Mesenteric fat pad (tissue), 1 donor: ENCODE measurements at places on chromosomes 6 and 20.

GRCh38 chr6:86937219-86938079 lies at the start of gene HTR1E:
HTR1E (plus strand) TSS chr6:86937528; CDS start chr6:87015335, 77,807 bp downstream.
- no peak for DNase-seq

GRCh38 chr6:150478656-150479545 lies 110.1 kb downstream of the IYD start:
- no peak for DNase-seq

DNA sequence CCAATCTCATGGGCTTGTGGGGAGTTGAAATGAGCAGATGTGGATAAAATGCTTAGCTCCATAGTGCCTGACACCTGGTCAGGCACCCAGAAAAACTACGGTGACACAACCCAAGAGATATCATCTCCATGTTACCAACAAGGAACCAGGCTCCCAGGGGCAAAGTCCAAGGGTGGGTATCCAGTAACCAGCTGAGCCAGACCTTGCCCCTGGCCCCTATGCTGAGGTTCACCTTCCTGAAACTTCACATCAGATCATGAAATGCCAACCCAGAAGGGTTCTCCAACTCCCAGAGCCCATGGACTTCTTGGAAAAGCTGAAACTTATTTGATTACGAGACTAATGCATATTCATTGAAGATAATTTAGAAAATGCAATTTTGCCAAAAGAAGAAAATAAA lies 141.8 kb upstream of the KCNG1 start:
- DNase-seq = no peak

GRCh38 chr20:11117808-11118528 lies 444.2 kb upstream of the JAG1 start:
- DNase-seq = no peak

- DNase-seq = no peak
Observed at GRCh38 chr6:154197196-154197860, 158.3 kb downstream of the OPRM1 start.

- no peak for DNase-seq
Observed at GRCh38 chr6:92122746-92123145, 1296.6 kb downstream of the EPHA7 start.

DNA sequence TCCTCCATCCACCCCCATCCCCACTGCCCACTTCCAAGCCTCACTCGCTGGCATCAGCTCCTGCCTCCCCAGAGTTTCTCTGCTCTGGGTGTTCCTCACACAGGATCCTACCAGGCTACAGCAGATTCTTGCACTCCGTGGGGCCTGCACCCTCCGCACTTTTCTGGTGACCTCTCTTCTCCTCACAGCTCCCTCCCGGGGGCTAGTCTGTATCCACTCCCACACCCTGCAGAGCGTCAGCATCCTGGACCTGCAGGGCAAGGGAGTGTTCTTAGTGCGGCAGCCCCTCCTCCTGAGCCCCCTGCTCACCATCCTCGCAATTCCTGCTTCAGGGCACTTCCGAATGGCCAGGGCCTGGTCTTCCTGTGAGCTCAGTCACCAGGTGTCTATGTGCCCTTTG lies 224.2 kb downstream of the DLL1 start:
- no peak for DNase-seq

- no peak for DNase-seq
Observed at GRCh38 chr20:21214431-21214830, 88.5 kb downstream of the KIZ start.

GRCh38 chr20:43963233-43963632 lies 48.6 kb downstream of the TOX2 start:
- peak; percentile 49 for DNase-seq

DNA sequence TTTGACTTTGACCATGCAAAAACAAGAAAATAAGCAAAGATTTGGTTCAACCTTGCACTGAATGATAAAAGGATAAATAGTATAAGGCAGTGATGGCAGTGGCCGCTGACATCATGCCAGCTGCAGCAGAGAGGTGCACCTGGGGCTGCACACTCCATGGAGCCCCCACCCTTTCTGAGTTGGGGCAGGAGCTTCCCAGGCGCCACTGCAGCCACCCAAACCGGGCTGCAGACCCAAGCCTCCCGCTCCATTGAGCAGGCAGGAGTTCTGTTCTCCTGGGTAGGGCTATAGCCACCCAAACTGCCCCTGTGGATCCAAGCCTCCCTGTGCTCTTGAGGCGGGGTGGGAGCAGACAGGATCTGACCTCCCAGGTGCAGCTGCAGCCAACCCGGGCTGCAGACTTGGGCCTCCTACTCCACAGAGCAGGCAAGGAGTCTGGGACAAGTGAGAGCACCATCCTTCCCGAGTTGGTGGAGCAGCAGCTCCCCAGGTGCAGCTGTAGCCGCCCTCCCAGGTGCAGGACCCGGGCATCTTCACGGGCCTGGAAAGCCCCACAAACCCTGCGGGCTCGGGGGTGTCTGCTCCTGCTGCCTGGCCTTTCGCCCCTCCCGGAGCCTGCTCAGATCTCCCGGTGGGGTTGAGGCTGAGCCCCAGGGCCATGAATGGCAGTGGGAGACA lies 537.9 kb downstream of the TENT5A start:
- no peak for DNase-seq

GRCh38 chr6:5012519-5012918 lies 8.7 kb upstream of the RPP40 start:
- DNase-seq = no peak

DNA sequence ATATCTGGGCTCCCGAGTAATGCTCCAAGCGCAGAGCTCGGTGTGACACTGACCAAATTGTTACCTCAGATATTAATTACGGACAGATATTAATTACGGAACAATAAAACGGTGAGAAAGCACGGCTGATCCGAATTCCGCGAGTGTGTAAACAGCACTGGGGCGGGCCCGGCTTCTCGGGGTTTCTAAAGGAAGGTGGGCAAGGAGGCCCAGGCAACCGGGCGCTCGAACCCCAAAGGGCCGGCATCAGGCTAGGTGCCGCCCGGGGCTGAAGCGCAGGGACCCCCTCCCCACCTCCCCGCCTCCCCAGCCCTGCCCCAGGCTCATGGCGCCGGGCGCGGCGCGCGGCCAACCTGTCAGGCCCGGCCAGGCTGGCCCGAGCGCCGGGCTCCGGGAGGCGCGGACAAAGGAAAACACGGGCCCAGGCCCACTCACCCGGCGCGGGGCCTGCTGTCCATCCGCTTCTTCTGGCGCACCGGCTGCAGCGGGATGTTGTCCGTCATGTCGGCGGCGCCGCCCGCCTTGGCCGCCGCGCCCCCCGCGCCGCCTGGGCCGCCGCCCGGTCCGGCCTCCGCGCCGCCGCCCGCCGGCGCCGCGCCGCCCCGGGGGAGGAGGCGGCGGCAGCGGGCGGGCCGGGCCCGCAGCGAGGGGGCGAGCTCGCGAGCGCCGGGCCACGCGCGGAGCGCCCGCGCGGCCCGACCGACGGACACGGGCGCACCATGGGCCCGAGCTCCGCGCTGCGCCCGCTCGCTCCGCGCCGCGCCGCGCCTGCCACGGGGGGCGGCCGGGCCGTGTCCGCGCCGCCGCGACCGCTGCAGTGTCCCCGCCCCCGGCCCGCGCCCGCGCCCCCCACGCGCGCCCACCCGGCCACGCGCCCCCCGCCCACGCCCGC lies at the start of gene ATP9A:
TSS of gene ATP9A (minus strand) at position 524 of the 892 bp plus-strand sequence. CDS start at position 503, 21 bp downstream.
- DNase-seq = no peak

- DNase-seq = no peak
Observed at GRCh38 chr6:168956141-168956838, 297.4 kb downstream of the THBS2 start.

DNA sequence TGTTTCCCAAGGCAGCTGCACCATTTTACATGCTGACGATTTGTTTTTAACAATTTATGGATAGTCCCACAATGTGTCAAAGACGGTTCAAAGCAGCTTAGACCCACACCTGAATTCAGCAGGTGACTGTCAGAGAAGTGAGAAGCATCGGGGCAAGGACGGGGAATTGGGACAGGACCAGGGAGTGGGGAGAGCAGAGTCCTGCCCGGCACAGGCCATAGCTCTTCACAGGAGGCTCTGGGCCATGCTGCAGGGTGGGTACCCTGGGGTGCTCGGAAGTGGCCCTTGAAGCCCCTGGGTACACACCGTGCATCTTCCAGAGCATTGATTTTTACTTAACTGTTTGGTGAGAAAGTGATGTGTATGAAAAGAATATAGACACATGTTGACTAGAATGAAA lies 33.2 kb upstream of the PHACTR3 start:
- DNase-seq = no peak

DNA sequence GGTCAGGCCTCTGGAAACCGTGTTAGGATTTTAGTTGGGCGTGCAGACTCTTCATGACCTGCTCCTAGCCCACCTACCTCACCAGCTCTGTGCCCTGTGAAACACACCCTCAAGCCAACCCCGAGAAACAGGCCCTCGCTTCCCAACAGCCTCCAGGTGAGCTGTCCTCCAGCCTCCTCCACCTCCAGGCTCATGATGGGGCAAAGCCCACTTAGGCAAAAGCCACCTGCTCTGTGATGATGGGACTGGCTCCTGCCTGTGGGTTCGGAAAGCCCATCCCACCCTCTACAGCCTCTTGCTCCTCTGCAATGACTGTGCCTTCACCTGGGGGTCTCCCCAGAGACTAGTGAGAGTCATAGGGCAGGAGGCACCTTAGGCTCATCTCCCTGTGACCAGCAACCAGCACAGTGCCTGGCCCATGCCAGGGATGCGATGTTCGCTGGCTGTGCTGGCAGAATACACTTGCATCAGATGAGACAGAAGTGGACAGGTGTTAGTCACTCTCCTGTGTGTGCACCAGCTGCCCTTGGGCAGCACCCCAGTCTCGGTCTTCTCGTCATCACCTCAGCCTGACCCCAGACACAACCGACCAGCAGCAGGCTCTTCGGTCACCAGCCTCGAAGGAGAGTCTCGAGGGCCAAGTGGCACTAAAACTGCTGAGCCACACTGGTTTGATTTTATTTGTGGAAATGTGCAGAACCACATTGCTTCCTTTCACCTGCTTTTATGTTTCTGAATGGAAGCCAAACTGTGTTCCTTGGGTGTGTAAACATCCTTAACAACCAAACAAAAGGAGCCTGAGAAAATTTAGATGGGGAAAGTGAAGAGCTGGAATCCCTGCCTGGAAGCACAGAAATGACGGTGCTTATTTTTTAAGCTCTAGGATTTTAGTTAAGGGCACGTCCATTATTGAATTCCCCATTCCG lies 10.7 kb downstream of the PXDC1 start:
- no peak for DNase-seq

DNA sequence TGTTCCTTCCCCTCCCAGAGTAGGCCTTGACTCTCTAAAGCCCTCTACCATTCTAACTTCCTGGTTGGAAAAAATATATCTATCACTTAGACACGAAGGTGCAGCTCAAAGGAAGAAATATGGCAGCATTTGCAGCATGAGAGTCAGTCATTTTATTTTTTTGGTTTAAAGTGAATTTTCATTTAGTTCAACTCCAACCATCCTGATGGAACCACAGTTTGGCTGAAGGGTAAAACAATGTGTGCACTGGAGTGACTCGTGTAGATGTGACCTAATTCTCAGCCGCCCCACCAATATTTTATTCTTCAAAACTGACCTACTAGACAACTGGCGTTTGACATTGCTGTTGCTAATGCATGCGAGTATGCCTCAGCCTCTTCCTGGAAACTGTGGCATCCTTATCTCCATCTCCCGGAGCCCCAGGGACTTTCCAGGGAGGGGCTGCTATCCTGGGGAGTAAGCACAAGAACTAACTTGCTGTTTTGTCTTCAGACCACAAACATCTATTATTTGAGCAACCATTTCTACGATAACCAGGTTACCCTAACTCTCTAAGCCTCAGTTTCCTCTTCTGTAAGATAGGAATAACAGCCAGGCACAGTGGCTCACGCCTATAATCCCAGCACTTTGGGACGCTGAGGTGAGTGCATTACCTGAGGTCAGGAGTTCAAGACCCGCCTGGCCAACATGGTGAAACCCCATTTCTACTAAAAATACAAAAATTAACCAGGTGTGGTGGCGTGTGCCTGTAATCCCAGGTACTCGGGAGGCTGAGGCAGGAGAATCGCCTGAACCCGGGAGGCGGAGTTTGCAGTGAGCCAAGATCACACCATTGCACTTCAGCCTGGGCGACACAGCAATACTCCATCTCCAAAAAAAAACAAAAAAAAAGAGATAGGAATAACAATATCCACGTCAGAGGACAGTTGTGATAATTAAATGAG lies 148.7 kb upstream of the JARID2 start:
- DNase-seq = no peak

DNA sequence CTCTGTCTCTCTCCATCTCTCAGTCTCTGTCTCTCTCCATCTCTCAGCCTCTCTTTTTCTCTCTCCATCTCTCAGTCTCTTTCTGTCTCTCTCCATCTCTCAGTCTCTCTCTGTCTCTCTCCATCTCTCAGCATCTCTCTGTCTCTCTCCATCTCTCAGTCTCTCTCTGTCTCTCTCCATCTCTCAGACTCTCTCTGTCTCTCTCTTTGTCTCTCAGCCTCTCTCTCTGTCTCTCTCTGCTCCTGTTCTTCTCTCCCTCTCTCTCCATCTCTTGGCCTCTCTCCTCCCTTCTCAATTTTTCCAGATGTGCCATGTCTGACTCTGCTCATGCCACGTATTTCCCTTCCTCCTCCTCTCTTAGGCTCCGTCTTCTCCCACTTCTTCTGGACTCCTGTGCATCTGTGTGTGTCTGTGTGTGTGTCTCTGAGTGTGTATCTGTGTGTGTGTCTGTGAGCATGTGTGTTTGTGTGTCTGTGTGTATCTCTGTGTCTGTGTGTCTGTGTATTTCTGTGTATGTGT lies 72.7 kb downstream of the SRC start:
- no peak for DNase-seq

DNA sequence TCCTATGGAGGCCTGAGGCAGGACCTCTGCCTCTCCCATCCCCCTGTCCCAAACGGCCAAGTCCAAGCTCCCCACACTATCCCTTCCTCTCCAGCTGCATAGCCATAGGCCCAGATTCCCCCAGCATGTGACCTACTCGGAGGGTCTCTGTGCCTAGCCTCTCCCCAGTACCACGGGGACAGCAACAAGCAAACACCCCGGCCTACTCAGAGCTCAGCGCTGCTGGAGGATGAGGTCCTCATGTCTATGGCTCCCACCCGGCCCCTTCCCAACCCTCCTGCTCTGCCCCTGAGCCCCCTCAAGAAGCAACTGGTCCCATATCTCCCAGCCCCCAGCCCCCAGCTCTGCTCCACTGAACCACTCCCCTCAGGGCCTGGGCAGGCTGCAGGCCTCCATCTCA lies 24.2 kb downstream of the RNASET2 start:
- peak; percentile 37 for DNase-seq

DNA sequence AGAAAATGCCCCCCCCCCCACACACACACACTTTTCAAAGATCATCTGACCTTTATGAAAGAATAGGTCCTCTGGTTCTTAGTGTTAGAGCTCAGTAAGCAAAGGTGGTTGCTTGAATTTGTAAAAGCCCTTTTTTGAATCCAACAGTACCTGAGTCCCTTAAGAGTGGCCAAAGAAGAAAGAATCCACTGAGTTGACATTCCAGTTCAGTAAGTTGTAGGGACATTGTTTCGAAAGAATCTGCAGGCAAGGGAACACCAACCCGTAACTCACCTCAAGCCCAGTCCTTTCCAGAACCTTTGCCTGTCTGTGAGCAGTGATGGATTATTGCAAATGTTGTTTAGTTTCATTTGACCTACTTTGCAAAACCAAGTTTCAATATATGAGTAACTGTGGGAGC lies 64.2 kb upstream of the MAP3K4 start:
- DNase-seq = no peak

DNA sequence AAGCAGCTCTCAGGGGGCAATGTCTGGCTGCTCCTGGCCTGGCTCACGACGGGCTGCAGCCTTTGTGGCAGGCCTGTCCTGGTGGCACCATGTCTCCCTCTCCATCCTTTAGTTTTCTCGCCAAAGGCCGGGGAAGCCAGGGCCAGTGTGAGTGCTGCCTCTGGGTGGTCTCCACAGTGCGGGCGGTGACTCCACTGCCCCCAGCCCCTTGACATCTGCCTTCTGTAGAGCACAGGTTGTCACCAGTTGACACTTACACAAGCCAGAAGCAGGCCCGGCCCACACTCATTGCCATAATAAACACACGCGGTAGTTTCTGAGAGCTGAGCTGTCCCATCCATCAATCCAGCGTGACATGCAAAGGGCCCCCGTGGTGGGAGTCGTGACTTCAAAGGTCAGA lies 219.5 kb downstream of the TFAP2C start:
- DNase-seq = no peak
